ENCODE measurements at places on chromosomes 4 and X.

DNA sequence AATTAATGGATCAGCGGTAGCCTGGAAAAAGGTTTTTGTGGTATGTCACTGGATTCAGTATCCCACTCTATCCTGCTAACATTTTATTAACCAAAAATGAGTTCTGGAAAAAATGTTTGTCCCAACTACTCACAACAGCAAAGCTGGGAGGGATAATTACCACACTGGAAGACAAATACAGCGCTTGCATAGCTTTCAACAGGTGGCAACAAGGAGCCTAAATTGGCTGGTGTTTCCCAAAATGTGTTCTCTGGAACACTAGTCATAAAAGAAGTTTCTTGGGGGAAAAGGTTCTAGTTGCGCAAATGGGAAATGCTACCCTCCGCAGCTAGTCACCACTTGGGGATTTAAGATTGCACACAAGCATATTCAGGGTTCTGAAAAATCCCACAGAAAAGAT is 54.6 kb downstream of the BEND2 start:
- no peaks in the 10 kb centered on the region for H3K36me3 ChIP-seq
- H3K4me3 ChIP-seq: no peak overlapping the region
- no peak for DNase-seq
- H3K27ac ChIP-seq: no peak overlapping the region
- no peaks in the 10 kb centered on the region for H3K4me1 ChIP-seq

- H3K36me3 ChIP-seq: no peaks in the 10 kb centered on the region
- H3K4me1 ChIP-seq: peaks cover 6% of the 10 kb centered on the region
- H3K27me3 ChIP-seq: no peaks in the 10 kb centered on the region
- no peak for DNase-seq
Observed at GRCh38 chr4:171794528-171794927, 18.7 kb upstream of the GALNTL6 start.

GRCh38 chr4:16267639-16268038 is 41.4 kb upstream of the TAPT1 start:
- DNase-seq: no peak

- no peak overlapping the region for H3K27ac ChIP-seq
- no peak for DNase-seq
- no peaks in the 10 kb centered on the region for H3K4me1 ChIP-seq
- H3K4me3 ChIP-seq: no peak overlapping the region
- no peaks in the 10 kb centered on the region for H3K36me3 ChIP-seq
- no peaks in the 10 kb centered on the region for H3K27me3 ChIP-seq
Observed at GRCh38 chrX:97494756-97495372, 611.2 kb downstream of the RPA4 start.

- H3K36me3 ChIP-seq: no peaks in the 10 kb centered on the region
- no peak overlapping the region for H3K4me3 ChIP-seq
- H3K27ac ChIP-seq: no peak overlapping the region
- H3K4me1 ChIP-seq: peaks cover 21% of the 10 kb centered on the region
- H3K27me3 ChIP-seq: no peaks in the 10 kb centered on the region
Observed at GRCh38 chr4:140995058-140995457, 138.2 kb downstream of the RNF150 start.

GRCh38 chr4:183256343-183256742 is 63.7 kb downstream of the CLDN22 start:
- H3K27ac ChIP-seq: no peak overlapping the region
- no peaks in the 10 kb centered on the region for H3K27me3 ChIP-seq
- H3K4me1 ChIP-seq: no peaks in the 10 kb centered on the region
- H3K36me3 ChIP-seq: no peaks in the 10 kb centered on the region
- H3K4me3 ChIP-seq: no peak overlapping the region

DNA sequence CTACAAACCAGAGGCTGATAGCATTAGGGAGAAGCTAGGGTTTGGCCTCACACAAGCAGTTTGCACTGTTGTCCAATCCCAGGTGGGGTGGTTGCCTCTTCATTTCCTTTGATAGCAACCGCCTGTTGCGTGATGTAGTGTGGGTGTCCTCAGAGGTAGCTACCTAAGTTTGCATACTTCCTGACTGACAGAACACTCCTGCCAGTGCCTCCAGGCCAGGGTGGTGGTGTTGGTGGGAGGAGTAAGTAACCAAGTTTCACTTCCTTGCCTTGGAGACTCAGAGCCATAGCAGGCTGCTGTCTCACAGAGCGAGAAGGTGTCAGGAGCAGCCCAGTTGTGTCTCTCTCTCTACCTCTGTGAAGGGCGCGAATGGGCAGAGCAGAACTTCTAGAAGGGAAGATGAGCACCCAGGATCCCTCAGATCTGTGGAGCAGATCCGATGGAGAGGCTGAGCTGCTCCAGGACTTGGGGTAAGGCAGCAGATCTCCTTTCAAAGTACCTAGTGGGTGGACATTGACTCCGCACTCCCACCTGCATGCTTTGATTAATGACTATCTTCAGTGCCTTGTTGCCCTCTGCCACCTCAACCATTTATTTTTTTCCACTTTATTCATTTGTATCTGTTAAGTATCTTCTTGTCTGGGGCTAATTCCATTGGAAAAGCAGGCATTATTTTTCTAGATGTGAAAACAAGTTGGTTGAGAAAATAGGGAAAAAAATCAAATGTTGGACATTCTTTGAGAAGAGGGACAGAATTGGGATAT is at the start of gene DAPP1:
Gene DAPP1, plus strand, starts transcription at position 283 of the 764 bp plus-strand sequence. Its CDS starts 87 bp downstream, at position 370.
- no peak within 1 kb of the TSS for H3K27ac ChIP-seq
- no peaks in the 10 kb centered on the region for H3K36me3 ChIP-seq
- no peaks in the 10 kb centered on the region for H3K4me1 ChIP-seq
- H3K4me3 ChIP-seq: no peak within 1 kb of the TSS
- no peaks in the 10 kb centered on the region for H3K27me3 ChIP-seq

DNA sequence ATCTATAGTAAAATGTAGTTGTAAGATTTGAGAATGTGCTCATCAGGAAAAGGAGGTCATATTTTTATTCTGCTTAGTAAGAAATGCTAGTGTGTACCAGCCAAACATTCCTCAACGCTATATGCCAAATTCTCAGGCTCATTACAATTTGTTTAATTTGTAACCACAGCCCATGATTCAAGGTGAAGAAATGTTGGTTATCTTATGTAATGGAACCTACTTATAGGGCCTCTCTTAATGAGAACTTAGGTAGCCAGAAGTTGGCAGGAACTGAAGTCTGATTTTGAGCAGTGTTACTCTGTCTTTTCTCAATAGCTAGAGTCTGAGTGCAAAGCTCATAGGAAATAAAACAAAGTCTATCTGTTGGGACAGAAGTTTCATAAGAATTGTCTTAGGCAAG is 595.0 kb downstream of the GLUD2 start:
- DNase-seq: no peak
- H3K27ac ChIP-seq: no peak overlapping the region
- no peak overlapping the region for H3K4me3 ChIP-seq
- H3K36me3 ChIP-seq: no peaks in the 10 kb centered on the region
- H3K27me3 ChIP-seq: no peaks in the 10 kb centered on the region

GRCh38 chr4:145619639-145619996 is 433 bp downstream of the MMAA start:
- H3K27ac ChIP-seq: peak overlapping the region; percentile 92
- H3K36me3 ChIP-seq: no peaks in the 10 kb centered on the region
- peak; percentile 51 for DNase-seq
- peak overlapping the region; percentile 92 for H3K4me3 ChIP-seq

- no peaks in the 10 kb centered on the region for H3K36me3 ChIP-seq
- H3K27ac ChIP-seq: no peak overlapping the region
- no peaks in the 10 kb centered on the region for H3K27me3 ChIP-seq
- H3K4me1 ChIP-seq: no peaks in the 10 kb centered on the region
Observed at GRCh38 chrX:155314260-155314659, 20.2 kb downstream of the CLIC2 start.

DNA sequence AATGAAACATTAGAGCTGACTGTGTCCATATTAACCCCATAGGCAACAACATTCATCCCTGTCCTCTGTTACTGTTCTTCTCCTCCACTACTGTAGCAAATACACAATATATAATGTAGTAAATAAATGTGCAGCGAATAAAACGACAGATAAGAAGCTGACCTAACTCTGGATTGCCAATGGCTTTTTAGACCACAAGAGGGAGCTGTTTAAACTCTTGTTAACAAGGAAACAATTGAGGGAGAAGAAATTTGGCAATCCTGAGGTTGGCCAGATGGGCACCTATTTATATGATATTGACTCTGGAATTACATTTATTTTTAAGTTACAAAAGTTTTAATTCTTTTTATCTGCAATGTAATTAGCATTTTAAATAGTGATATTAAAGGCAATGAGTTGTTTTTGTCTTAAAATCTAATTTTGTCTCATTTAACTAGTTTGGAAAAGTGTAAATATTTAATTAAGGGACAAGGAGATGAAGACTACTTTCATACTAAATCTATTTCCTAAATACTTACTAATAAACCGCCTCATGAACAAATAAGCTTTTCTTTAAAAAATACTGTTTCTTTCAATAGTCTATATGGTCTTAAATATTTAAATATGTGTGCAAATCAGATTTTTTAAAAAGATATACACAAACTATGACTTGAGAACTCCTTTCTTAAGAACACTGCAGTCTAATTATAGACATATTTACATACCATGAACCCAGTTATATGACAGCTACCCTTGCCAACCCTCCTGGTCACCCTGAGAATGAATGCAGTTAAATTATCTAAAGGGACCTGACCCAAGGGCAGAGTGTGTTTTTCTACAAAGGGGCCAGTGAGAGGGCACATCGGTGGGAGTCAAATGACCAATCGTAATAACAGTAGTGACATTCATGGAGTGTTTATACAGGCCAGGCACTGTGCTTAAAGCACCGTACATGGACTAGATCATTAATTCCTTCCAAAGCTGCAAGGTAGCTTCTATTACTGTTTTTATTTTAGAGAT is 52.9 kb upstream of the HPF1 start:
- H3K27me3 ChIP-seq: no peaks in the 10 kb centered on the region
- no peaks in the 10 kb centered on the region for H3K4me1 ChIP-seq
- H3K36me3 ChIP-seq: no peaks in the 10 kb centered on the region
- no peak for DNase-seq
- no peak overlapping the region for H3K27ac ChIP-seq

GRCh38 chr4:86014599-86014998 is 345.3 kb downstream of the MAPK10 start:
- no peak overlapping the region for H3K27ac ChIP-seq
- H3K36me3 ChIP-seq: no peaks in the 10 kb centered on the region
- H3K27me3 ChIP-seq: no peaks in the 10 kb centered on the region

GRCh38 chr4:182918791-182919302 is 1.7 kb upstream of the DCTD start:
- DNase-seq: no peak
- H3K36me3 ChIP-seq: no peaks in the 10 kb centered on the region
- H3K27me3 ChIP-seq: no peaks in the 10 kb centered on the region
- H3K4me3 ChIP-seq: no peak overlapping the region
- H3K27ac ChIP-seq: no peak overlapping the region

GRCh38 chr4:121375262-121375661 is 5.6 kb downstream of the QRFPR start:
- no peak overlapping the region for H3K27ac ChIP-seq
- H3K4me3 ChIP-seq: no peak overlapping the region
- no peaks in the 10 kb centered on the region for H3K36me3 ChIP-seq
- peaks cover 7% of the 10 kb centered on the region for H3K27me3 ChIP-seq

DNA sequence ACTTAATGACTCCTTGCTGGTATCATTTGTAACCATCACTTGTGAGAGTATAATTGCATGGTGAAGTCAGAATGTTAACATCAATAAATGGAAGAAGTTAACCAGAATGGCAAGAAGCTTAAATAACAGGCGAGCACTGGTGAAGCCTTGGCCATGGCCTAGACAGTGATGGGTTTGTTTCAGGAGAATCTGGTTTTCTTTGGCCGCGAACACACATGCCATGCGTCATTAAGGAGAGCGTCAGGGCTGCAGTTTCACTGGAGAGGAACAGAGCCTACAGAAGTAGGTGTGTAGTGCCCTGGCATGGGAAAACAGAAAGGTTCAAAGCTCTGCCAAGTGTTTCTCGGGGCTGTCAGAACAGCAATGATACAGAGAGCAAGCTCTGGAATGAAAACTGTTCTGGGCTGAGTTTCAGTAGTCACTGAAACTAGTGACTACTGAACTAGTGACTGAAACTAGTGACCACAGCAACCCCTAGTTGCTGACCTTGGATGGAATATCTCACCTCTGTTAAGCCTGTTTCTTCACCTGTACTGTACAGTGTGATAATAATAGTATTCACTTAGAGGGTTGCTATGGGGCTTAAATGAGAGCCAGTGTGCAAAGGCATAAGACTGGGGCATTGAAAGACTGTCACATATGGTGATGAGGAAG is 93.8 kb downstream of the C4orf51 start:
- peak; percentile 34 for DNase-seq
- H3K4me3 ChIP-seq: no peak overlapping the region
- H3K27ac ChIP-seq: peak overlapping the region; percentile 75
- H3K27me3 ChIP-seq: no peaks in the 10 kb centered on the region

GRCh38 chr4:74770226-74770910 is 24.0 kb downstream of the BTC start:
- no peak overlapping the region for H3K4me3 ChIP-seq
- no peak overlapping the region for H3K27ac ChIP-seq
- DNase-seq: no peak
- H3K27me3 ChIP-seq: no peaks in the 10 kb centered on the region

GRCh38 chr4:47675806-47676205 is 162.1 kb downstream of the CORIN start:
- H3K4me1 ChIP-seq: no peaks in the 10 kb centered on the region
- no peak for DNase-seq
- no peaks in the 10 kb centered on the region for H3K27me3 ChIP-seq
- H3K36me3 ChIP-seq: no peaks in the 10 kb centered on the region
- H3K27ac ChIP-seq: no peak overlapping the region
- no peak overlapping the region for H3K4me3 ChIP-seq

- H3K27me3 ChIP-seq: no peaks in the 10 kb centered on the region
- no peaks in the 10 kb centered on the region for H3K4me1 ChIP-seq
- H3K4me3 ChIP-seq: no peak overlapping the region
- DNase-seq: no peak
- no peak overlapping the region for H3K27ac ChIP-seq
Observed at GRCh38 chr4:42995343-42995944, 102.9 kb downstream of the GRXCR1 start.

GRCh38 chrX:13371186-13371585 is 51.3 kb upstream of the ATXN3L start:
- H3K4me3 ChIP-seq: no peak overlapping the region
- no peaks in the 10 kb centered on the region for H3K27me3 ChIP-seq
- H3K36me3 ChIP-seq: no peaks in the 10 kb centered on the region
- DNase-seq: no peak
- no peak overlapping the region for H3K27ac ChIP-seq

DNA sequence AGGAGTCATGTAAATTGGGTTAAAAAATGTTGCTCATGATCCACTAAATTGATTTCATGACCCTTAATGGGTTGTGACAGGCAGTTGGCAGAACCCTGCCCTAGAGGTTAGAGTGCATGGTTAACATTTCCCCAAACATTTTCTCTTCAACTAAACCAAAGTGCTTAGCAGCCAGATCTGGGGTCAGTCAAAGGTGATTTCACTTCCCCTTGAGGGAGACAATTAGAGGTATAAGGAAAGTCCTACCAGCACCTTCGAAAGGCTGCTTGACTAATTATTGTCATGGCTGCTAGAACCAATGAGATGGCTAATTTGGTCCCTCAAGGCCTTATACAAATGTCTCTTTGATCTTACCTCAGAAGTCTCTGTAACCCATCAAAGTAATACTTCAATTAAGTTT is 30.9 kb upstream of the INTS6L start:
- no peaks in the 10 kb centered on the region for H3K36me3 ChIP-seq
- H3K27me3 ChIP-seq: no peaks in the 10 kb centered on the region
- no peak overlapping the region for H3K27ac ChIP-seq
- H3K4me1 ChIP-seq: no peaks in the 10 kb centered on the region
- DNase-seq: no peak

- H3K27ac ChIP-seq: no peak overlapping the region
- no peaks in the 10 kb centered on the region for H3K4me1 ChIP-seq
- H3K27me3 ChIP-seq: no peaks in the 10 kb centered on the region
Observed at GRCh38 chr4:128477540-128477939, 189.9 kb upstream of the PGRMC2 start.
